ENCODE measurements at places on chromosomes 3 and 15.

GRCh38 chr3:13482106-13482690 is 2.1 kb downstream of the HDAC11 start:
- no peak for DNase-seq

- no peak for DNase-seq
Observed at GRCh38 chr3:13104511-13104910, 31.3 kb upstream of the IQSEC1 start.

DNA sequence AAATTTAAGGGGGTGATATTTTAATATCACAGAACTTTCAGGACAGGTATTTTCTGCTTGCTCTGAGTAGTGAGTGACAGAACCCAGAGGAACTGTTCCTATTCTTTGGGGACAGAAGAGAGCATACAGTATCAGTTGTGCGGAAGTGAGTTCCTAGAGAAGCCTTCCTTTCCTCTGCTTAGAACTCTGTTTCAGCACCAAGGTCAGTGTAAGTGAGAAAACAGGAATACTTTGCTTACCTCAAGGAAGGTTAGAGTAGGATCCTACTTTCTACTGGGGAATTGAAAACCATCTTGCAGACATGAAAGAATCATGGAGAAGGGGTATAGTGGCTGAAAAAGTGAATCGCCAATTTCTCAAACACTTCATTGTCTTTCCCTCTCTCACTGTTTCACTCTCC is 542.4 kb downstream of the SQOR start:
- DNase-seq = no peak

DNA sequence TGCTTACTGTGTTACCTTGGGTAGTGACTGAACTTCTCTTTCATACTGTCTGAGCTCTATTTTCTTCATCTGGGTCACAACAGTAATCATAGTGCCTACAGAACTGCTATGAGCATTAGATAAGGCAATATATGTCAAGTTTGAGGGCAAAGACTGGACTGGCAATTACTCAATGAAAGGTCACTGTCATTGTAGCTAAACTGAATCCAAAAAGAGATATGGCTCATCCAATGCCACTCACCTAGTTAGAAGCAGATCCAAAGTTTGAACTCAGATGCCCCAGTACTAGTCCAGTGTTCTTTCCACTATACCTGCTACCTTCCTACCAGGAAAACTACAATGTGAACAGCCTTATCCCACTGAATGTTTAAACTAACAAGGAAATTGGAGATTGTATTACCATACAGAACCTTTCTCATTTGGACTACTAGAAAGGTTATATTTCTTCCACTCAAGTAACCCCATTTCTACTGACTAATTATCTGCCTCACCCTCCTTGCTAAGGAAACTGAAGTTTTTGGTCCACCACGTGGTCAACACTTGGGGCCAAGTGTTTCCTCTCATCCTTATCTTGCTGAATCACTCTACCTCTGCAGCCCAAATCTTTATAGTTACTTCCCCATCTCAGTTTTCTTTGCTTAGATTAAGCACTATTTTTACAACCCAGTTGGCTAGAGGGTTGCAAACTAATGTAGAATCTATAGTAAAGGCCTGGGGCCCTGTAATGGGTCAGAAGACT is 202.3 kb upstream of the LPP start:
- no peak for DNase-seq

- DNase-seq = no peak
Observed at GRCh38 chr3:6878731-6879130, 17.8 kb downstream of the GRM7 start.

DNA sequence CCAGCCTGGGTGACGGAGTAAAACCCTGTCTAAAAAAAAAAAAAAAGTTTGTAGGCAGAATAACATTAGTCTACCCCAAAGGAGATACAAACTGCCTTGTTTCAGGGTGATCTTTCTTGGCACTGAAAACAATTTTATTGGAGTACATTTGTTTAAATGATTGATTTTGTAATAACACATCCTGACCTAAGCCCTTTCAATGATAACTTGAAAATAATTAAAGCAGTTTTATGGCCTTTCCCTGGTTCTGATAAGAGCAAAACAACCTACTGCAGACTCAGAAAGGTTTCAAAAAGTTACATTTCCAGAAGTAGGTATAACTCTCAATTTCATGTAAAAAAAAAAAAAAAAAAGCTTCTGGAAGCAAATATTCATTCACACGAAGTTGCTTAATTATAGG is 164.4 kb downstream of the ISL2 start:
- DNase-seq = no peak

- DNase-seq = no peak
Observed at GRCh38 chr3:52019352-52020080, 23.8 kb upstream of the RPL29 start.

DNA sequence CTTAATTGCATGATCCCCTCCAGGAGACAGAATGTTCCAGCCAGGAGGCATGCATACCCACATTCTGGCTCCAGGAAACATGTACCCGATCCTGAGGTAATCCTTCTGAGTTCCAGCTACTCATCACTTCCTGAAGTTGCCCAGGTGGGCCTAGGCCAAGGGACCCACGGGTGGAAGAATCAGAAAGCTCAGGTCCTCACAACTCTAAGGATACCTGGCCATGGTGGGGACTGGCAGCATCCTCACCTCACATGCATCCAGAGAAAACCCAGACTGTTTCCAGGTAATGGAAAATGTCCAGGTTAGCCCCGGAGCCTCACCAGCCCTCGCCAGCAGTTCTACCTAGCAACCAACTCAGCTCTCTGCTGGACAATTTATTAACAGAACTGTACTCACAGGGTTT is 78.2 kb downstream of the DAPK2 start:
- no peak for DNase-seq

- DNase-seq = no peak
Observed at GRCh38 chr3:155664925-155665695, 79.8 kb downstream of the PLCH1 start.

- DNase-seq = no peak
Observed at GRCh38 chr15:87949151-87949574, 307.4 kb downstream of the NTRK3 start.

GRCh38 chr15:90001683-90002427 is 731 bp downstream of the ZNF710 start:
- peak; percentile 72 for DNase-seq

DNA sequence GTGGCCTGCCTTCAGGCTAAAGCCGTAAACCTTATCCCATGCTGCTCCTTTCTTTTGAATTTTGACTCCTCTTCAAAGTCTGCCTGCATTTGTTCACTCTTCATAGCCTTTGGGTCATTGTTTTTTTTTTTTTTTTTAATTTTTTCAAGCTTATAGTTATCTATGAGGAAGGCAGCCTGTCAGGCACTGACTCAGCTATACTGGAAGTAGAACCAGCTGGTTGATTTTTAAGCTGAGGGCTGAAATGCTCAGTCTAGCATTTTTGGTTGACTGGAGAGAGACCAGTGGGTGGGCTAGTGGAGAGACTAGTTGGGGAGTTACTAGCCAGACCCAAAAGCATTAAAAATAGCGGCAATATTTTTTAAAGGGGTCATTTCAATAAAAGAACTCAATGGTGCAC is 44.1 kb downstream of the C3orf20 start:
- no peak for DNase-seq

DNA sequence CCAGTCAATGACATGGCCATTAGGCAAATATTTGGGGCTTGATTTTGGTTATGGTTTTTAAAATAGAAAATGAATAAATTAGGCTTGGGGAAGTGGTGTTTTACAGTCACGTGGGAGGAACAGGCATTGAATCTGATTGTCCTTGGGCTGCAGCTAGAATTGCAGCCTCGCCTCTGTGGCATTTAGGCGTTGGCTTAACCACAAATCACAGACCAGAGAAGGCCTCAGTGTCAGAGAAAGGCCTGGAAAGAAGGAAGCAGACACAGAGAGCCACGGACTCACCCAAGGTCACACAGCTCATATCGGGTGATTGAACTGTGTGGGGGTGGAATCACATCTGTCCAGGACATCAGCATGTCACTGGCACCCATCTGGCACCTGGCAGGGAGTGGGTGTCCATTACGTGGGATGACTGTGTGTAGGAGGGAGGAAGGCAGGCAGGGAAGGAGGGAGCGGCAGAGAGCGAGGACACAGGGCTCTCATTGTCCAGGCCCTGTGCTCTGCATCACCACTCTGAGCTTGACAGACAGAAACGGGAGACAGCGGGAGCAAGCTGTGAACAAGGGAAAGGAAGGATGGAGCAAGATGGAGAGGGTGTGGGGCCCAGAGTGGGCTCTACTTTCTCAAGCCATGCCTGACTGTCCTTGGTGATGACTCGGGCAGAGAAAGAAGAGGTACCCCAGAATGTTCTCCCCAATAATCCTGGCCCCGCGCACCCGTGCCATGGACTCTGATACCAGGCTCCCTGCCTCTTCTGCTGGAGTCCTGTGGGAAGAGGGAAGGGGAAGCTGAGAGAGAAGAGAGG is 186.4 kb downstream of the FAM43A start:
- no peak for DNase-seq

DNA sequence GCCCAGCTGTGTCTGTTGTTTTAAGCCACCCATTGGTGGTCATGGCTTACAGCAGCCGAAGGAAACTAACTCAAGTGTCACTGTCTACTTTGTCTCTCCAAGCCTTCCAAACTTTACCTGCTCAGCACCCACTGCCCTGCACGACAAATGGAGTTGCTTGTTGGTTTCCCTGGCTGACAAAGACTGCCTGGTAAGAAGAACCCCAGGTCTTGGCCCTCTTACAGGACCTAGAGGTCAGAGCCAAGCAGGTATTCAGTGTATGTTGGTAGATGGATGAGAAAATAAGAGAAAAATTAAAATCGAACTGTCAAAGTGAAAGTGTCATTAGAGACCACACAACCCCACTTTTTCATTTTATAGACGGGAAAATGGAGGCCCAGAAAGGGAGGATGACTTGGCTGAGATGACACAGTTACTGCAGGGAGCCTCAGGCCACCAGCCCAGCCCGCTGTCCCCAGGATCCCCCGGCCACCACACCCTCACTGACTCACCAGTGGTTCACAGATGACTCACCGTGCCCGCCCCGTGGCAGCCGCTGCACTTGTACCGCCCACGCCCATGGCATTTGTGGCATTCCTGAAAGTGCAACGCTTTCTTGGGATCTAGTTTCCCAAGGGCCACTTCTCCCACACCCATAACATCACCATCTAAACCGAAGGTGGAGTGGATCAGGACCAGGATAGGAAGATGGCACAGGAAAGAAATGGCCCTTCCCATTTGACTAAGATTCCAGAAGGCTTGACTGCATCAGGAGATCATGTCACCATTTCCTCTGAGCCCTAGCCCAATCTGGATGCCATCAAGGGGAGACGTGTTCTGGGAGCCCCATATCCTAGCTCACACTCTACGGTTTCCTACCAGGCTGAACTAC is 15.2 kb downstream of the SSUH2 start:
- peak; percentile 70 for DNase-seq

DNA sequence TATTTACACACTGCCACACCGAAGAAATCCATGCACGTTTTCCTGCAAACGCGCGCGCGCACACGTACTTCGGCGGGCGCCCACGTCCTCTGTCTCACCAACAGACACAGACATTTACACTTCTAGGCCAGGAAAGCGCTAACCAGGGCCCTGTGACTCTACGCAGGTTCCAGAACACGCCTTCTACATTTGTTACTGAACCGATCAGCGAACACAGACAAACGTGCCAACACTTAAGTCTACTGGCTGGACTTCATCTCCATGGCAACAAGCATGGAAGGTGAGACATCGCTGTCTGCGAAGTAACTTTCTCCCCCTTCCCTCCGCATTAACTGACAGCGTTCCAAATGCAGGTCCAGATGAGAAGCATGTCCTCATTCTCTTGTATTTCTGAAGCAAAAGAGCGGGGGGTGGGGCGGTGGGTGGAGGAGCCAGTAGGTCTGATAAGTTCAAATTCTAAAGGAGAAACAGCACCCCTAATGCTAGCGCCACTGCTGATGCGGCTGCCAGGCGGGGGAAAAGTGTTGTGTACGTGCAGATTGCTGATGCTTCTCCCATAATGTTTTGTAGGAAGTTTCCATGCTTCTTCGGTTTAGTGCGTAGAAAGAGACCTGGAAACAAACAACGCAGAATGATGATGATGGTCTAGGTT is at the start of gene CTXN2:
Gene CTXN2 (plus strand): TSS at position 92 of the 652 bp plus-strand sequence. CDS start 9,636 bp downstream, outside the sequence.
- no peak for DNase-seq

All from stimulated activated CD4-positive, alpha-beta T cell treated with anti-CD3 and anti-CD28 coated beads, Interleukin-2, amount 100 ng/mL, for 24 hours (primary cell).